ENCODE measurements at places on chromosomes 1 and 21.
A peak's percentile ranks its signal among the peaks of the same experiment; 100 is the strongest.

DNA sequence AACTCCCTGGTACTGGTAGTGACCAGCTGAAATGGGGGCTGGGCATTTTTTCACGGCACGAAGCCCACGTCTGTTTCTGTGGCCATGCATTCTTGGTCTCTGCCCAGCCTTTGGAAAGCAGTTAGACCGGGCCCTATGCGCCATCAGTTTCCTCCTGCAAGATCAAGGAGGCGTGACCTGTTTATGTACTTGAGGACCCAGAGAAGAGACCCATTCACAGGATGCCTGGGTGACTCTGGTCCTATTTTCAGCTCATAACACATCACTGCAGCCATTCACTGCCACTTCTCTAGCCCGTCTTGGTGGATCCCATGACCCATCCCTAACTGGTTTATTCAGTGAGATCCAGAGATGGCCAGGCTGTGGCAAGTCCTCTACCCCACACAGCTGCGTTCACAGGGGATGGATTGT is 70.4 kb downstream of the SPSB1 start:
- no peak for DNase-seq

GRCh38 chr1:195637539-195637938 is 970.7 kb downstream of the KCNT2 start:
- DNase-seq, result no peak

DNA sequence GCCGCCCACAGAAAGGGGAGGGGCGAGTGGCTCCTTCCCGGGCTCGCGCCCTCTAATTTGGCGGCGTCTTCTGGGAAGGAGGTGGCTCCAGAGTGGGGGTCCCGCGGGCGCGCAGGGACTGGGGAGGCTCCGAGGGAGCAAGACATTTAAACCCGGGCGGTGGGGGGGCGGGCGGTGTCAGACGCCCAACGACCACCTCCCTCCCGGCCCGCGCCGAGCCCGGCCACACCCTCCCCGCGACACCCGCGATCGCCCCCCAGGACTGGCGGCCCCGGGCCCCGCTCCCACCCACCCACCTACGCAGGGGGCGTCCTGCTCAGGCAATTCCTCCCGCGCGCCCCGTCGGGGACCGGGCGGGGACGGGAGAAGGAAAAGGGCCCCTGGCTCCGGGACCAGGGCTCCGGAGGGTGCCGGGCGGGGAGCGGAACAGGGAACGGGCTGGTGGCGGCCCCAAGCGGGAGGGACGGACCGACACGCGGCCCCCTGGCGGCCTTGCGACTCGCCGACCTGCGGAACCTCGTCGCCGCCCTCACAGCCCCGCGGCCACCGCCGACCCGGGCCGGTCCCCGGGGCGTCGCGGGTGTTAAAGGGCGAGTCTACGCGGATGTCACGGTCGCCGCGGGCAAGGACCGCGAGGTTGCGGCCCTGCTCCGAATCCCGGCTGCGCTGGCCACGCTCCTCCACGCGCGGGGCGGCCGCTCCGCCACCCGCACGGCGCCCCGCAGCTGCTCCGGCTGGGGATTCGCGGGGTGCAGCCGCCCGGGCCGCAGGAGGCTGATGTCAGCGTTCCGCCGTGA is 94.0 kb upstream of the FMN2 start:
- DNase-seq, result peak; percentile 78

- DNase-seq, result no peak
These were observed 1.1 kb upstream of the SLC2A7 start for GRCh38 chr1:9027307-9027706.

- DNase-seq, result no peak
These were observed 208.5 kb downstream of the BARHL2 start for GRCh38 chr1:90508376-90509167.

GRCh38 chr1:153933430-153933829 is 10.7 kb upstream of the GATAD2B start:
- DNase-seq, result no peak

DNA sequence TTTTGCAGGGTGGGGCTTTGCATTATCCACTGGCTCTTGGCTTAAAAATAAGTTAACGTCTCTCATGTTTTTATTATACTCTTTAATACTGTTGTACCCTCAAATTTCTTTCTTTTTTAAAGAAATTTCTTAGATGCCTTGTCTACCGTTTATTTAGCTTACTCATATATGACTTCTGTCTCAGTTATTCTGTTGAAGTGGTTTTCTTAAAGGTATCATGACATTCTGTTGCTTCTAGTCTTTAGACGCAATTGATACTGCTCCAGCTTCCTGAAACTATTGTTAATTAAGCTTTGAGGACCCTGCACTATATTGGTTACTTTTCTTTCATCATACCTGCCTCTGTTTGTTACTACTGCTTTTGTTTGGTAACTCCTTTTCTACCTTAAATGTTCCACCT is 11.7 kb downstream of the PKN2 start:
- no peak for DNase-seq

- no peak for DNase-seq
These were observed 203.2 kb downstream of the RHOU start for GRCh38 chr1:228938537-228938901.

- no peak for DNase-seq
These were observed 14.0 kb downstream of the PADI1 start for GRCh38 chr1:17218939-17219338.

GRCh38 chr1:168751195-168751650 is 22.2 kb upstream of the DPT start:
- no peak for DNase-seq

GRCh38 chr1:59520194-59520593 is 223.3 kb downstream of the FGGY start:
- no peak for DNase-seq

- DNase-seq, result no peak
These were observed 58.6 kb upstream of the GRIK3 start for GRCh38 chr1:37092937-37093336.

DNA sequence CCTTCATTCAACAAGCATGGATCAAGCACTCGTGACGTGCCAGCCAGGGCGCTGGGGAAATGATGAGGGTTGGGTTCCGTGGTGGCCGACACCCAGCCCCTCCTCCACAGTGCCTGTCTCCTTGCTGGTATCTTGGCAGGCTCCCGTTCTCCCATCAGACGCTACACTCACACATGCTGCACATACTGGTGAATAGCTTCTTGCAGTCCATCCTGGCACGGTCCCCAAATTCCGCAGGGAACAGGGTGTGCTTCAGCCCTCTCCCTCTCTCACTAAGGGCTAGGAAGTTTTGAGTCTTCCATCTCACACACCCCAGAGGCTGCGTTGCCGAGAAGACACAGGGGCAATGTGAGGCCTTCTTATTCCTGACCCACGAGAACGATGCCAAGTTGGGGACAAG is 10.1 kb upstream of the MEF2D start:
- DNase-seq, result no peak

DNA sequence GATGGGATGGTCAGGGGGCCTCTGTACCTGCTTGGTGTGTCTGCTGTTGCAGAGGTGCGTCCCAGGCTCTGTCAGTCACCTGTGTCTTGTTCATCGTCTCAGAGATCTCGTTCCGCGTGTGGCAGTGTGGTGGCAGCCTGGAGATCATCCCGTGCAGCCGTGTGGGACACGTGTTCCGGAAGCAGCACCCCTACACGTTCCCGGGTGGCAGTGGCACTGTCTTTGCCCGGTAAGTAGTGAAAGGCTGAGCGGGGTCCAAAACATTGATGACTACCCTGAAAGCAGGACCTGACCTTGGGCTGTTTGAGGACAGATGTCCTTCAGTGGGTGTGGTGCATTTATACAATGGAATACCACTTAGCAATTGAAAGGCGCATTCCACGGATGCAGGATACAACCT is 171.0 kb downstream of the PGBD5 start:
- DNase-seq, result no peak

DNA sequence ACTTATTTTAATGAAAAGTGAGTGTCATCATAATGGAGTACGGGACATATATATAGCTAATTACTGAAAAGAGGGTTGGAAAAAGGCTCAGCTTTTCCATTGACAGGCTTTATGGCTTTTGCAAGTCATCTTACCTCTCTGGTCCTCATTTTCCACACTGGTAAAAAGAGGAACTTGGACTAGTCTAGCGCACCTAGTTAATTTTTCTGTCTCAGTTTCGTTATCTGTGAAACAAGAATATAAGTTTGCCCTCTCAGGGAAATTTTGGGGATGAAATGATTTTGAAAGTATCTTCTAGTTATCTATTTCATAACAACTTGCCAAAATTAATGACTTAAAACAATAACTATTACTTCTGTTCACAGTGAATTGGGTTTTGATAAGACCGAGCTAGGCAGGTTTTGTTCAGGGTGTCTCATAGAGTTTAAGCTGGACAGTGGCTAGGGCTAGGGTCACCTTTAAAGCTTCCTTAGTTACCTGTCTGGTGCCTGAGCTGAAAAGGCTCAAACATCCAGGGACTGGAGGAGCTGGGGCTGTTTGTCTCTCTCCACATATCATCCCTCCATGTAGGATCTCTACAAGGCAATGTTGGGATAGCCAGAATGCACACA is 91.7 kb downstream of the TYW3 start:
- no peak for DNase-seq

DNA sequence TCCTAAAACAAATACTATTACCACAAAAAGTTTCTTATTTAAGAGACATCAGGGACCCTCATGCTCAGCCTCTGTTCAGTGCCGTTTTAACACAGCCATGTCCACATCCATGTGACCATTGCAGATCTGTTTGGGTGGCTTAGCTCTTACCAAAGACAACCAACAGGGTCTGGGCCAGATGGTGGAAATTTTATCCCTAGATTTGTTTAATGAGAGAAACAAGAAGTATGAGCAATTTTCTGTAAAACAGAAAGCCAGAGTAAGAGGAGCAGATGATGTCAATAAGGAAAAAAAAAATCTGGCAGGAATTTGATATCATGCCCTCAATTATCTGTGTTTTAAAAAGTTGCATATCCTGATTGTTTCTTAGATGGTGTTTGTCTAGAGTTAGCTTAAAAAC is 299.9 kb downstream of the TM2D1 start:
- DNase-seq, result no peak

- no peak for DNase-seq
These were observed 176.8 kb downstream of the HHIPL2 start for GRCh38 chr1:222370913-222371675.

DNA sequence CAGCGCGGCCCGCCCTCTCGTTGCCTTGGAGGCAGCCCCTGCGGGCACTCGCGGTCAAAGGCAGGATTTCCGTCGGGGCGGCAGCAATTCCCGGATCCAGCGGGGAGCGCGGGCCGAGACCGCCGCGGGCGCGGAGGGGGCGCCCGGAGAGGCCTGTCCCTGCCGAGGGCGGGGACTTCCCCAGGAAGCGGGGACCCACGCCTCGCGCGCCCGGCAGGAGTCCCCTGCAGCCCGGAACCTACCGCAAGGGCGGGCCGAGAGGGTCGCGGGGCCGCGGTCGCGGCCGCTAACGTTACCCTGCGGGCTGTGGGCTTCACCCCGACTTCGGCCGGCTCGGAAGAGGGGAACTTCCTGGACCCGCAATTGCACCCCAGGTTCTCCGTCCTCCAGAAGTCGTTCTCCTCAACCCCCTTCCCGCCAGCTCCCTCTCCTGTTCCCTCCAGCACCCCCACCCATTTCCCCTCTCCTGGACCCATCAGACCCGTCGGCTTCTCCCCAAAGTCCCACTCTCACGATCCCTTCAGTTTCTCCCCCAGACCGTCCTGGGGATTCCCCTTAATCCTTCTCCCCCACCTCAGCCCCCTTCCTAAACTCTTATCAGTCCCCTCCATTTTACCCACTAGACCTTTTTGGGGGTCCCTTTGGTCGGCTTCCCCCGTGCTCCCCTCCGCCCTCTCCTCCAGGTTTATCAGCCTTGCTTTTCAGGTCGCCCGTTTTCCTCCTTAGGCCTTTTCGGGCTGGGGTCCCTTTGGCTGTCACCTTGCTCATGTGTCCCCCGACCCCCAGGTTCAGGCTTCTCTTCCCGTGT is 604 bp downstream of the FGR start:
- no peak for DNase-seq

DNA sequence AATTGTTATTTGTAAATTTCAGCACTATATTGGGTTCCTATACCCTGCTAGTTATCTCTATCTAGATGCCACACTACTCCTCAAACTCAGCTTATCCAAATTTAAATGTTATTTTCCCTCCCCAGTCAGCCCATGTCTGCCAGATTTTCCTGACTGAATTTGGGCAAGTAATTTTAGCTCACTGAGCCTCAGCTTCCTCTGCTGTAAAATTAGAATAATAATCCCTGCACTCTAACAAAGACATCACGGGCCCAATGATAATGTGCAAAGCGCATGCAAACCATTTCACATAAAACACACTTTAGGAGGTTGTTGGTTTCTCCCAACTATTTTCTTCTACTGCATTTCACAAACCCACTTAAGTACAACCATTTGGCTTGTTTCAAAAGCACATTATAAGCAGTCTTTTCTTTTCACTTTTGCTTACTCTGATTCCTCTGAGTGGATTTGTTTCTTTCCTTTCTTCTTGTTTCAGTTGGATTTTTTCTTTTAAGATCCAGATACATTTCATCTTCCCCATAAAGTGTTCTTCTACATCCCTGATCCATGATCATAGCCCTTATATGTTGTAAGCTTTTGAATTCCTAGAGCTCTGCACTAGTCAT is 152.8 kb upstream of the DPT start:
- DNase-seq, result no peak

DNA sequence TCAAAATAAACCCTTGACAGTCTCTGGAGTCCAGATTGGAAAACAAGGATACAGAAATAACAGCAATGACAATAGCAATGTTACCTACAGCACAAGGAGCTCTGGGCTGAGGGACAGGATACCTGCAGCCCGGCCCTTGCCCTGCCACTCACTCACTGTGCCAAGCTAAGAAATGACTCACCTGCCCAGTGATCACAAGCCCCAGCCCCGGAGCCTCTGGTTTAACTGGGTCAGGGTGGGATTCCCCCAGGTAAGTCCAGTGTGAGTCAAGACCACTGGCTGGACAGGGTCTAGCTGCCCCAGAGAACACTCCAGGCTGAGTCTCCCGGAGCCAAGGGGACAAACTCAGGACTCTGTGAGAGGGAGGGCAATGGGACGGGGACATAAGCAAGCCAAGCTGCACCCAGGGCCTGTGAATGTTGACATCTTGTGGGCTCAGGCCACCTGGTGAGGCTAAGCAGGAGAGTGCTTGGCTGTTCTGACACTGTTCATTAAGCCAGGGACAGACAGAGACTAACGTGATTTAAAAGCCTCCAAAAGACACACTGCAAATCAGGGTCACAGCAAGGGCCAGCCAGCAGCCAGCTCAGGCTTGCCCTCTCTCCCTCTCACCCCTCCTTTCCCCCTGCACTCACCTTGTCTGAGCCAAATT is 64.1 kb downstream of the MIS18A start:
- DNase-seq, result no peak

- no peak for DNase-seq
These were observed 1.3 kb upstream of the CYB5R1 start for GRCh38 chr1:202968351-202968750.

All from HEK293T (cell line).